ENCODE measurements at places on chromosomes 11 and 22.

- peak; percentile 57 for DNase-seq
These were observed 1.0 kb downstream of the CCDC85B start for GRCh38 chr11:65891219-65892136.

DNA sequence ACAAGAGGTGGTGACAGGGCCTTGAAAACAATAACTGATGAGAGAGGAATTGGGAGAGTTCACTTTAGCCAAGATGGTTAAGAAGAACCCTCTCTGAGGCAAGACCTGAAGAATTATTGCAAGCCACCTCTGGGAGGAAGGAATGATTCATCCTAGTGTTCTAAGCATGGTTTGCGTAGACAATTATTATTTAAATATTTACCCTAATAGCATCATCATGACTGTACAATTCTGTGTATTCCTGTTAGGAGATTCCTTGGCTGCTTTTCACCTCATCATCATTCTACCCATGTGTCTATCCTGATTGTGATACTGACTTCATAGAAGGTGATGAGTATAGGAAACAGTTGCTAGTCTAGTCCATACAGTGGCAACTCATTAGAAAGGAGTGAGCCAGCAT is 264.4 kb downstream of the DDX10 start:
- no peak for DNase-seq

DNA sequence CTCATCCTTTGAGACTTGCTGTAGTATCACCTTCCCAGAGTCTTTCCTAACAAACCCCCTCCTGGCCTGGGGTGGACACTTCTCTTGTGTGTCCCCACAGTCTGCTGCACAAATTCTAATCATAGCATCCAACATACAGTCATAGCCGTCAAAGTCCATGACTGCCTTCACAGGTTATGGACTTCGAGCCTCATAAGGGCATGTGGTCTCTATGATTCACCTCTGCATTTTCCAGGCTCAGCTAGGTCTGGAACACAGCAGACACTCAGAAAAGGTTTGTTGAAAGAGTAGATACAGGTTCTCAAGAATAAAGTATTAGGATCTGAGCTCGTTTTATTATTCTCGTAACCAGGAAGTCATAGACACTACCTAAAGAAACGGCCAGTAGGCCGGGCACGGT is 13.2 kb upstream of the SCUBE2 start:
- DNase-seq: no peak

GRCh38 chr22:28833276-28833923 is 33.0 kb upstream of the XBP1 start:
- DNase-seq: peak; percentile 18

- no peak for DNase-seq
These were observed 402.0 kb upstream of the CADM1 start for GRCh38 chr11:115906171-115906570.

DNA sequence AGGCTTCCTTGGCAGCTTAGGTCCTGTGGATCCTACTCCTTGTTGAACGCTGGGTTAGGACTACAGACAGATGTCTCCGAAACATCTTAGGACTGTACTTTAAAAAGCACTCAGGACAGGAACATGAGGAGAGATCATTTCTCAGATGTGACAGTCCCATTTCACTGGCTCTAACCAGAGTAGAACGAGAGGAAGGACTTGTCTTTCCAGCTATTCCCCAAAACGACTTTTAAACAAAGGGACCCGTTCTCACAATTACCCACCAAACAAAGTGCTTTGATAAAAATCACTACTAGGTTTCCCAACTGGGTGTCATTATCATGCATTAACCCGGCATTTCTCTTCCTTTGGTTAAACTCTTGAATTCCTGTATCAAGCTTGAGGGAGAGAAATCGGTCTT is 84.7 kb upstream of the BARX2 start:
- DNase-seq: no peak

DNA sequence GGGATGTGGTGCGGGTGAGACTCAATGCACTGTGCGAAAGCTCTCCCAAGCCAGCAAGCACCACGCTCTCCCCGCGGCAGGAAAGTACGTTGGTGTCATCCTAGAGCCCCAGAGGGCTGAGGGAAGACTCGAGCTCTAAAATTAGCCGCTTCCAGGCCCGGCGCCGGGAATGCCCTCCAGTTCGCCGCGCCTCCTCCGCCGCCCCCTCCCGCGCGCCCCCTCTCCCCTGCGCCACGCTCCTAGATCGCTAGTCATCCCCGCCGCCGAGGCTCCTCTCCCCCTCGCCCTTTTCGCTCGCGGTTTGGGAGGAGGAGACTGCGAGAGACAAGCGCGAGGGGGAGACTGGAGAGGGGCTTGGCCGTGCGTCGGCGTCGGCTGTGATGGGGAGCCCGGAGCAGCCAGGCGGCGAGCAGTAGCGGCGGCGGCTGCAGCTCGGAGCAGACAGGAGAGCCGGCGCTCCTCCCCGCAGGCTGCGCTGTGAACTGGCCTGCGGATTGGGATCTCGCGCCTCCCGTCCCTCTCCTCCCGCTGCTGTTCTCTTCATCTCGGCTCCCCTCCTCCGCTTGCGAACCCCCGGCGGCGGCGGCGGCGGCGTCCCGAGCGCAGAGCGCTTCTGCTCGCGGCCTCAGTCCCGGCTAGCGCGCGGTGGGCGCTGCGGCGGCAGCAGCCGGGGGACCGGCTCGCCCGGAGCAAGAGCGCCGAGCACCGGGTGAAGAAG is at the start of gene FAT3:
Gene FAT3 (plus strand): TSS at position 412 of the 718 bp plus-strand sequence. CDS start 127,295 bp downstream, outside the sequence.
- DNase-seq: no peak

DNA sequence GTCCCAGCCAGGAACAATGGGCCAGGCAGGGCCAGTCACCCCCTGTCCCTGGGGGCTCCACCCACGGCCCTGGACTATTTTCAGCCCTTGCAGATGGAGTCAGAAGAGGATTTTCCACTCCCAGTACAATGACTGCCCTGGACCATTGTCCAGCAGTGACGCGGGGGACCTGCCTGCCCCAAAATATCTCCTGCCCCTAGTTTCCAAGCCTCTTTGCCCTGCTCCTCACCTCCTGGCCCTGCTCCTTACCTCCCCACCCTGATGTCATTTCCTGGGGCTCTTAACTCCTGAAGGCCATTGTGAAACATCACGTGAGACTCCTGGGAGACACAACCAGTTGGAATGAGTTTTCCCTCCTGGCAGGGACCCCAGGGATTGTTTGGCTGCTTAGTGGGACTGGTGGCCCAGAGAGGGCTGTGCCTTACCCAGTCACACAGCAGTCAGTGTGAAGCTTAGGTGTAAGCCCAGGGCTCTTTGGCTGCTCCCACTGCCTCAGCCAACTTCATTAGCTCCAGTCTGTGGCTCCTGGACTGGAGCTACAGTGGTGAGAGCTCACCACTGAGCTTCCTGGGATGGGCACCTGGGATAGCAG is 22.2 kb downstream of the P2RY2 start:
- no peak for DNase-seq

DNA sequence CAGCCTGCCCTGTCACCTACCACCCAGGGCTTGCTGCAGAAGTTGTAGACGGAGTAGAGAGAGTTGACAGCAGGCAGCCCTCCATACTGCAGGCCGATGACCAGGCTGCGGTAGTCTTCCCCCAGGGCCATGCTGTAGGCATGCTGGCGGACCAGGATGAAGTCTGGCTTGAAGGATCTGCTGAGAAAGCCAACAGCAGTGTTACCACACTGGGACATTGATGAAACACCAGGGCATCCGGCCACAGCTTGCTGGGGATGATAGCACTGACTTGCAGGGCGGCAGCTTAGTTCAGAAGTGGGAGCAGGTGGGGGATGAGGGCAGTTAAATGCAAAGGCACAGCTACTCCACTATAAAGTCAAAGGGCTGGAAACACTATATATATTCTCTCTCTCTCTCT is 67.4 kb downstream of the TIMP3 start:
- no peak for DNase-seq

GRCh38 chr22:26751217-26751616 is 93.8 kb downstream of the MIAT start:
- DNase-seq: no peak

- DNase-seq: no peak
These were observed 35.7 kb downstream of the ANO1 start for GRCh38 chr11:70113801-70114200.

DNA sequence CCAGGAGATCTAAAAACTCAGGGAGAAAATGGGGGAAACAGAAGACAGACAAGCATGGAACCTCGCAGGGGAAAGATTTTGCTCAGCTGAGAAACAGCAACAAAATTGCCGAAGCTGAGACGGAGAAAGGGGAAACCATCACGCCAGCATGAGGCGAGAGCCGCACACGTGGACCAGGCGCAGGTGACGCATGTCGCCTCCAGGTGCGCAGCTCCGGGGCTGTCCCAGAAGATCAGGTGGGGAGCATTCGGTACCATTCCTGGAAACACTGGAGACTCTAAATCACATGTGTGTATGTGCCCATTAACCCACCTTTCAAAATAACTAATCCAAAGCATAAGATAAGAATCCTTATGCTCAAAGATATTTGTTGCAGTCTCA is 121.7 kb downstream of the BRD1 start:
- DNase-seq: no peak

DNA sequence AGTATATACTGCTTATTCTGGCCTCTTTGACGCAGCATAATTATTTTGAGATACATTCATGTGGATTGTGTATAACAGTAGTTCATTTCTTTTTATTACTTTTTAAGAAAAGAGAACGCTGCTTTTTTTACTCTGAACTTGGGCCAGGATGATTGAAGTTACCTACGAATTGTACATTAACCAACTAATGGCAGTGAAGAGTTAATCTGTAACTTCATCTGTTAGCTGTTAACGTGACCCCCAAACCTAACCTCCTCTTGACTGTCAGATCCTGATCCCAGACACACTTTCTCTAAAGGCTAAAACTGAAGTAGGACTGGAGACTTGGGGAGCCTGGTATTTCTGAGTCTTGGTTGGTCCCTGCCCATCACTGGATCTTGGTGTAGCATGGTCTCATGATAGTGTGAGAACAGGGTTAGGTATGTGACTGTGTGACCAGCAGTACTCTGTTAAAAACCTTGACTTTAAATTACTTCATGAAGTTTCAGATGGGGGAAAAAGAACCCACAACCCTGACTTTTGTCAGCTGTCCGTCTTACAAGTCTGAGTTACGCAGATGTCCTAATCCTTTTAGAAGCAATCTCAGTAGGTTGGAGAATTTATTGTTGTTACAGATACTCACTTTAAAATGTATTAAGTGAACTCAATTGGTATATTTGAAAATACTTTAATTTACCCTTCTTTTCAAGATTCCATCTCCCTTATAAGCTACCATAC is 39.4 kb downstream of the C22orf31 start:
- no peak for DNase-seq

DNA sequence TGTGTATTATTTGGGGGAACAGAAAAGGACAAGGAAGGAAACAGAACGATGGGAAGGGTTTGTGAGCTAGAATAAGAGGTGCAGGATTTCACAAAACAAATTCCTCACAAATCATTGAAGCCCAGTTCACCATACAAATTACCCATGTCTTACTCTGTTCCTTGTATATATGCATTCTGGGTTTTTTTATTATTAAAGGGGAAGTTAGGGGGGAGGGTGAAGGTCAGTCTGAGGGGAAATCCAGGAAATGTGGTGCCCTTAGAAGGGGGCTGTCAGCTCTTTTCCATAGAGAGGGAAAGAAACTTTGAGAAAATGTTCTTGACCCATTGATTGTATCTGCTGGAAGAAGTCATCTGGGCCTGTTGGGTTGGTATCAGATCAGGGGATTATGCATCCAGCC is 90.8 kb downstream of the RNF169 start:
- DNase-seq: no peak

GRCh38 chr11:9615031-9615451 is 41.6 kb downstream of the WEE1 start:
- DNase-seq: no peak

- no peak for DNase-seq
These were observed 886 bp upstream of the NIPSNAP1 start for GRCh38 chr22:29581799-29582198.

DNA sequence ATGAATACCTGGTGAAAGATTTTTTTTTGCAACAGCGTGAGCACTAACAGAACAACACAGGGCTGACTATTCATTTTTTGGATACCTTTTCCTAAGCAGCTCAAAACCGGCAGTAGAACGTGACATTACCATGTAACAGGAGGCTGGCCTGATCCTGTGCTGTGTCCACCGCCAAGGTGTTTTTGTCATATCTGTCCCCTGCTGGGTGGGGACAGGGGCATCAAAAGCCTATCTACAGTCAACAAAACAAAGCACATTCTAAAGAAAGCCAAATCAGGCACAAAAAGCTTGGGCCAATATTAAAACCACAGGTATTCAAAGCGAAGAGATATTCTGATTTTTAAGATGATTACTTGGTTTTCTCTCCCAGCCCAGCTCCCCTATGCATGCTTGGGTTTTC is 151.2 kb downstream of the LRRC4C start:
- DNase-seq: no peak

DNA sequence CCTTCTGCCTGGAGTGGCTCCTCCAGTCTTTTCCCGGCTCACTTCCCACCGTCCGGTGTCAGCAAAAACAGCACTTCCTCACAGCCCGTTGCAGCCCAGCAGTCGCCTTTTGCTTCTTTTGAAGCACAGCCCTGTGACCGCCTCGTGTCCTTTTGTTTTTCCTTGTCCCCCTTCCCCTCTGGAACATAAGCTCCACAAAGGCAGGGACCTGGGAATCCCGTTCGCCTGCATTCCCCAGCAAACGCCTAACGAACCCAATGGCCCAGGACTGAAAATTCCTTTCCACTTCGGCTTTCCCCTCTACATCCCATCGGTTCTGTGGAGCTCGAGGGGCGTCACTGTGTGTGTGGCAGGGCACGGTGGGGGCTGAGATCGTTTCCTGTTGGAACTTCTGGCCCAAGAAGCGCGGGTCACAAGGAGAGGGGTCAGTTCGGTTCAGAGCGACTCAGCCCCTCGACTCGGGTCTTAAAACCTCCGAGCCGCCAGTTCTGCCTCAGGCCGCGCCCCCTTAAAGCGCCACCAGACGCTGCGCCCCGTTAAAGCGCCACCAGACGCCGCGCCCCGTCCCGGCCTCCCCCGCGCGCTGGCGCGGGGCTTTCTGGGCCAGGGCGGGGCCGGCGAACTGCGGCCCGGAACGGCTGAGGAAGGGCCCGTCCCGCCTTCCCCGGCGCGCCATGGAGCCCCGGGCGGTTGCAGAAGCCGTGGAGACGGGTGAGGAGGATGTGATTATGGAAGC is 841 bp downstream of the RIC8A start:
- peak; percentile 89 for DNase-seq

- no peak for DNase-seq
These were observed 366.4 kb downstream of the CASP12 start for GRCh38 chr11:104531894-104532293.

DNA sequence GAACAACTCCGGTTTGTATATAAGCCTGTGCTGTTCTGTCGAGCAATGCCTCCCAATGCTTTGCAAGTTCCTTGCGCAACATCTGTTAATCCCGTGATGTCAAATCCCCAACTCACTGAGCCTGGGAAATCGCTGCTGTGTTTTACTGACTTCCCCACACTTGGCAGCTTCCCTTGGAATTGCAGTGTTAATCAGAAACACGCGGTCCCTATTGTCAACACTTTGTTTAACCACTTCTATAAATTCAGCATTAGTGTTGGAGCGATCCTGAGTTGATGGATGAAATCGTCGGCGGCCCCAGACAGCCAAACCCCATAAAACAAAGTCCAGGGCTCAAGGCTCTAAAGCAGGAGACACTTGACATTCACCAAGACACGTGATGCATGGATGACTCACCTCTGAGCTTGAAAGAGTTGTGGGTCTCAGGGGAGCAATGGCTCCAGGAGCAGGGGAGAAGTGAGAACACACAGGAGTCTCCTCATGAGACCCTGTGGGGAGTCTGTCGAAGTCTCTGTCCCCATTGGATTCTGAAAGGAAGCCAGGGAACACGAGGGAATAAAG is 555.3 kb downstream of the MIAT start:
- no peak for DNase-seq

GRCh38 chr11:76161261-76161961 is 44.9 kb downstream of the WNT11 start:
- no peak for DNase-seq

- DNase-seq: peak; percentile 60
These were observed 75.8 kb downstream of the GGTLC2 start for GRCh38 chr22:22720201-22720723.

All from activated T-cell treated with anti-CD3 and anti-CD28 coated beads, Interleukin-2, amount 50 U/mL, for 72 hours (primary cell).